ENCODE measurements at places on chromosomes 2 and 18. TPM values are rescaled to one million over a fixed set of nuclear protein-coding genes. Genes with fewer than 3 reads are reported as not detected.

Gene KLF7
- 28.3 TPM for total RNA-seq

DNA sequence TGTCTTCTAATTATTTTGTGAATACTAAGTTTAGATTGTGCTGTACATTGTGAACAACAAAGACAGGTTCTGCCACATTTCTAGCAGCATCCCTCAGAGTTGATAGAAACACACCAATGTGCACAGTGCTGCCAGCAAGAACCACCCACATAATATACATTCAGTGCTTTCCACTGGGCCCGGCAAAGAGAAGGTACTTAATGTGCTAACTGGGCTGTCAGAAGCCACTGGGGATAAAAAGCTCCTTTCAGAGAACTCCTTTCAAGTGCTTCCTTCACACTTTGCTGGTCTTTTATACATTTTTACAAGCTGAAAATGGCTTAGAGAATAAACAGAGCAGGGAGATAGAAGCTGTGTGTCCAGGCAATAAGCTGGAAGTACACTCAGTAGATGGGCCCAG is 58.0 kb upstream of the CAPN13 start:
- DNase-seq = no peak

Gene GPC1
- 7.9 TPM for total RNA-seq

Gene FSHR
- total RNA-seq = not detected

GRCh38 chr2:168152902-168153530 is 94.4 kb downstream of the STK39 start:
- no peak for DNase-seq
